Activated T-cell treated with anti-CD3 and anti-CD28 coated beads, Interleukin-2, amount 50 U/mL, for 1 hour (primary cell): ENCODE measurements at places on chromosomes 5 and 9.

DNA sequence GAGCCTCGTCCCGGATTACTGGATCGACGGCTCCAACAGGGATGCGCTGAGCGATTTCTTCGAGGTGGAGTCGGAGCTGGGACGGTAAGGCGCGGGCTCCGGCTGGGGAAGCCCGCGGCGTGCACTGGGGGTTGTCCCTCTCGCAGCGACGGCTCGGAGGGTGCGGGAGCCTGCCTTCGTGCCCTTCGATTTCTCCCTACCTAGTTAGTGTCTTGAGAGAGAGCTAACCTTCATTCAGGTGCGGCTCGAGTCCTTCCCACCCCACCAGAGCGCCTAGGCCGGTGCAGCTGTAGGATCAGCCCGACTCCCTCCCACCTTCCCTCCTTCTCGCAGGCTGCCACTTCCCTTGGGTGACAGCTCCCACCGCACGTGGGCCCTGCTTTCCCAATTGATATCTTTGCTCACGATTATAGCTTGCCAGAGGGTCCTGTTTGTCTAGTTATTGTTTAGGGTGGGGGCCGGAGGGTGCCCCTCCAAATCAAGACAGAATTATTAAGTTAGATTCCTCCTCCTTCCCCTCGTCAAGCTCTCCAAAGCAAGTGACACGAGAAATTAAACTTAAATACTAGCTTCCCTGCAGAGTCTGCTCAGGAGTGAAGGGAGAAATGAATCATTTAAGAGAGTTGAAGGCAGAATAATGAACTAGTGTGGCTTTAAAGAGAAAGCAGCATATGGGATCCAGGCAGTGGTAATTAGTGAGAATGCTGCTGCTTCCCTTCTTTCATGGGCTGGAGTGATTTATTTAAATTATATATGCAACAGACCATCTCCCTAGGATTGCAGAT lies 569 bp downstream of the CAMK4 start:
- no peak for DNase-seq

DNA sequence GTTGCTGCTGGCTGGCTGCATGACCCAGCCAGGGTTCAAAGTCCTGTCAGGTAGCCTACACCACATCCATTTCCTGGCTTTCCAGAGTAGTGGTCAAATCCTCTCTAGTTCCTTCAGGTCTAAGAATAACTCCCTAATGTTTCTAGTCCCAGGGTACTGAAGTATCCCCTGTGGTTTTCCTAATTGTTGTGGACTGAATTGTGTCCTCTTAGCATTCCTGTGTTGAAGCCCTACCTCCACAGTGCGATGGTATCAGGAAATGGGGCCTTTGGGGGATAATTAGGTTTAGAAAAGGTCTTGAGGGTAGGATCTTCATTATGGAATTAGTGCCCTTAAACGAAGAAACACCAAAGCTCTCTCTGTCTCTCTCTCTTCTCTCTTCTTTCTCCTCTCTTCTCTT lies 191.8 kb upstream of the CCNG1 start:
- no peak for DNase-seq

DNA sequence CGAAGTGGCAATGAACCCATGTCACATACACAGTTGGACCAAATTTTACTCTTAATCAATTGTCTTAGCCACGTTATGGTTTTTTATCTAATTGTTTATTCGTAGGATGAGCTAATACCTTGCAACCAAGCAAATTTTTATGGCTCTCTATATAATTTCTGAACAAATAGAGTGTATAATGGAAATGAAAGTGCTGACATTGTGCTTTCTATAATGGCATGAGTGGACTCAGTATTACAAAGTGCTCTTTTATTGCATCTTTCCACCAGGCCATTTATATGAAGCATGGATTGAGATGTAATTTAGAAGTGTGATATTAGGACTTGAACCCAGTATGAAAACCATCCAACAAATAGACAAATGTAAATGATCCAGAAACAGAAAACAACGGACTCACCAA lies 1096.0 kb downstream of the DTWD2 start:
- no peak for DNase-seq

GRCh38 chr5:138635265-138635664 lies 60.1 kb upstream of the HSPA9 start:
- no peak for DNase-seq

- DNase-seq = no peak
These were observed 94.8 kb downstream of the AOPEP start for GRCh38 chr9:94821098-94821887.

- no peak for DNase-seq
These were observed 10.4 kb downstream of the LRRC8A start for GRCh38 chr9:128892221-128892921.

DNA sequence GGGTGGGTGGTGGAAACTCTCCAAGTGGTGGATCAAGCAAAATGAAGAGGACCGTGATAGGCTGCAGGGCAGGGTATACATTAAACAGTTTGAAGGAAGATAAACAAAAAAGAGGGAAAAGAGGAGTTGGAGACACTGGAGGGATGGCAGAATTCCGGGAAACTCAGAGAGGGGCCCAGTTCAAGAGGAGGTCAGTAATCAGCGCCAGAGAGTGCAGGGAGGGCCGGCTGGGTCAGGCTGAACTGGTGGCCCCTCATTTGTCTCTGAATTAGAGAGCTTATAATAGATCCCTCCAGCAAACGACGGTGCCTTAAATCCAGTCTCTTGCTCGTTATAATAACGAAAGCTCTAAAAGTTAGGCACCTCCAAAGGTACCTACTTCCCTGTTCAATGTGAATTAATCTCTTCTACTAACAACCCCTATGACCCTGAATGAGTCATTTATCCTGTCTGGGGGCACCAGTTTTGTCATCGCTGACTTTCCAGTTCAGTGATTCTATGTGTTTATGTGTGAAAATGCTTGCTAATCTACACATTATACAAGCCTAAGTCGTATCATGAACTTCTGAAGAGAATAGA lies 2.4 kb upstream of the ZSWIM6 start:
- DNase-seq = no peak

DNA sequence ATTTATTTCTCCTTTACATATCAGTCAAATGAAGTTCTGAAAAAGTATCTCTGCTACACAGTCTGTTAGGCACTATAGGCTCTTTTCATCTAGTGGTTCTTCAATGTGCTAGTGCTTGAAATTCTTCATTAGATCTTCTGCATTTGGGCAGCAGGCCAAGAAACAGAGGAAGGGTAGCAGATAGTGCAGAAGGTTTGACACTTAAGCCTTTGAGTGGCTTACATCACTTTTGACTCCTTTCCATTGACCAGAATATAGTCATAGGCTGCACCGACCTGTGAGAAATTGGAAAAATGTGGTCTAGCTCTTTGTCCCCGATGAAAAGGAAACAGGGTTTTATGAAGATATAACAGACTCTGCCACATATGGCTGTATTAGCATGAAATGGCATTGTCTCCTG lies 459.5 kb upstream of the PTGER4 start:
- DNase-seq = no peak

DNA sequence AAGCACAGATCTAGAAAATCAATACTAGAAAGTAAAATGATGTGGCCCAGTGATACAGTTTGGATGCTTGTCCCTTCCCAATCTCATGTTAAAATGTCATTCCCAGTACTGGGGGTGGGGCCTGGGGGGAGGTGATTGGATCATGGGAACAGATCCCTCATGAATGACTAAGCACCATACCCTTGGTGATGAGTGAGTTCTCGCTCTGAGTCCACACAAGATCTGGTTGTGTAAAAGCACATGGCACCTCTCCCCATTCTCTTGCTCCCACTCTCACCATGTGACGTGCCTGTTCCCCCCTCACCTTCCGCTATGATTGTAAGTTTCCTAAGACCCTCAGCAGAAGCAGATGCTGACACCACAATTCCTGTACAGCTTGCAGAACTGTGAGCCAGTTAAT lies 234.2 kb upstream of the CDH6 start:
- no peak for DNase-seq

DNA sequence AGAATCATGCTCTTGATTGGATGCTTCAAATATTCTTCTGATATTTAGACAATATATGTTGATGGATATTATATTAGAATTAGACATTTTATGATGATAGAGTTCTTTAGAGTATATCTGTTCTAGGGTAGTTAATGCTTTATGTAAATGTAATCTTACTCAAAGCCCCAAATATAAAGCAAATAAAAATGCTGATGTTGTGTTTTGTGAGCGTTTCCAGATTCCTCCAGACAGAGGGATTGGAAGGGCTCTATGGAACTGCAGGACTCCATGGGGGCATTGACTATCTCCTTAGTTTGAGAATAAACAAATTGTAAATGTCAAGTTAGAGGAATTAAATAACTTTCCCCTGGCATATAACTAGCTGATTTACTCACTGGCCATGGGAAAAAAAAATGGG lies 184.5 kb downstream of the MRPS30 start:
- DNase-seq = no peak

GRCh38 chr9:4508246-4508906 lies 18.1 kb downstream of the SLC1A1 start:
- DNase-seq = no peak

DNA sequence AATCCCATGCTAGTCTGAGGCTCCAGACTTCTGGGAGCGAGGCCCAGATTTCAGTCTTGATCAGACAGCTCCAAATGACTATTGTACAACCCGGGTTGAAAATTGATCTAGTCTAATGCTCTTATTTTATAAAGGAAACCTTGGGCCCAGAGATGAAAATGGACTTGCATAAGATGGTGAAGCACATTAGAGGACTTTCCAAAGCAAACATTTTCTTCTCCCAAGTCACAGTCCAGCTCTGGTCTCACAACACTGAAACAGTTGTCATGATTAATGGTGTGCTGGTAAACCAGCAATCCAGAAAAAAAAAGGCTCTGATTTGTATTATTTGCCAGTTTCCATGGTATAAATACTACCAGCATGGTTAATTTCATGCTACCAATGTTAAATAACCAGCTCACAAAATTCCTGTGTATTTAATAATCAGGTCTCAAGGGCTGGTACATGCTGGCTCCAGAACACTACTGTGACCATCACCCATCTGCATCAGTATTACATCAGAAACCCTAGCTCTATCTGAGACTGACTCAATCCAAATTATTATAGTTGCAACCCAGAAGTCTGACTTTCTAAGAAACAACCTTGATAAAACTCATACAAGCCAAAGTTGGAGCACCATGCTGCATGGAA lies 32.5 kb upstream of the ABLIM3 start:
- no peak for DNase-seq

GRCh38 chr5:74017112-74017511 lies 391.1 kb downstream of the ARHGEF28 start:
- no peak for DNase-seq

DNA sequence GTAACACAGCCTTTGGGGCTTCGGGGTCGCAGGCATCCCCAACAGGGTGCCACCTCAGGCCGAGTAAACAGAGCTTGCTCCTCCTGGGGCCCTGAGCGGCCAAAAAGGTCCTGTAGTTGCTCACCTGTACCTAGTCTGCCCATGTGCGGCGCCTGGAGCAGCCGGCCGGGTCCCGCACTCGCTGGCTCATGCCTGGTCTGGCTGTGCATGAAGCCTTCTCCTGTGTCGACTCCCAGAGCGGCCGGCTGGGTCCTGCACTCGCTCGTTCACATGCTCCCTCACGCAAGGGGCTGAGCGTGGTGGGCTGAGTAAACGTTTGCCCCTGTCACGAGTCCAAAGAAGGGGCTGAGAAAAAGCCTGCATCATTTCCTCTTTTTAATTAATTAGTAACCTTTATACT lies 162.4 kb upstream of the TUT7 start:
- DNase-seq = no peak

DNA sequence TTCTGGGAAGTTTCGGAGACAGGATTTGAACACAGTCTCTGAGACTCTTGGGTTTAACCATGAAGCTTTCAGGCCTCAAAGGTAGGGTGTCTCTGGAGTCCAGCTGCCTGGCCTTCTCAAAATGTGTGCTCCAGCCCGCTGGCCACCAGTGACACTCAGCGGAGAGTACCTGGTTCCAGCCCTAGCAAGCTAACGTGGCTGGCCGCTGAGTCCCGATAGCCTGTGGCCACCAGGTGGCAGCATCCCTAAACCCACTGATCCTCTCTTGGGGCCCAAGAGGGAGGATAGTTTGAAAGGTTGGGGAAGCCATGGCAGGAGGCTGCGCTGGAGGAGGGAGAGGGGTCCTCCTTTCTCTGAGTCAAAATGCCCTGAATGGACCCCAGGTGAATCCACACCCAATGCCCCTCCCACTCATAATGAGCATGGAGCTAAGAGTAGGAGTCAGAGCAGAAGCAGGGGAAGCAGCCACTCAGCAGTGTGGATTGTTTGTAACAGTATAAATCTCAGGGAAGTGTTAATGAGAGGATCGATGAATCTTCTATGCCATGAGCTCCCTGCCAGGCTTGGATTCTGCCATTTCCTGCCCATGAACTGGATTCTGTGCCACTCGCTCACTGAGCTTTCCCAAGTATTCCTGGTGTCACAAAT lies 5.4 kb upstream of the TIFAB start:
- peak; percentile 60 for DNase-seq

DNA sequence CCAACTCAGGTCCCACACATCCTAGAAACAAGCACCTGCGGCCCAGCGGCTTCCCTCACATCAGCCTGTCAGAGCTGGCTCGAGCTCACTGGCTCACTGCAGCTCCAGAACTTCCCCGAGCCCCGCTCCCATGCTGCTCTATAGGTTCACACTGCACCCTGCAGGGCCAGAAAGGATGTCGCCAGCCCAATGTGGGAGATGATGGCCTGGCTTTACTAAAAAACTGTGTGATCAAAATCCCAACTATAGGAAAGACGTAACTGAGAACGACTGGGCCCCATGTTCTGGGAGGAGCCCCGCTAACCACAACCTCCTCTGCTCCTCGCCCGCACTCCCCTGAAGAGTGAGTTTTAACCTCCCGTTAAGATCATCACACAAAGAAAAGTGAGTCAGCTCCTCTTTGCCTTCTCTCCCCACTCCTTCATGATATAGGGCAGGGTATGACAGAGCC lies 4.6 kb downstream of the SURF4 start:
- peak; percentile 70 for DNase-seq

GRCh38 chr9:93686127-93686879 lies 109.9 kb downstream of the PHF2 start:
- DNase-seq = no peak

DNA sequence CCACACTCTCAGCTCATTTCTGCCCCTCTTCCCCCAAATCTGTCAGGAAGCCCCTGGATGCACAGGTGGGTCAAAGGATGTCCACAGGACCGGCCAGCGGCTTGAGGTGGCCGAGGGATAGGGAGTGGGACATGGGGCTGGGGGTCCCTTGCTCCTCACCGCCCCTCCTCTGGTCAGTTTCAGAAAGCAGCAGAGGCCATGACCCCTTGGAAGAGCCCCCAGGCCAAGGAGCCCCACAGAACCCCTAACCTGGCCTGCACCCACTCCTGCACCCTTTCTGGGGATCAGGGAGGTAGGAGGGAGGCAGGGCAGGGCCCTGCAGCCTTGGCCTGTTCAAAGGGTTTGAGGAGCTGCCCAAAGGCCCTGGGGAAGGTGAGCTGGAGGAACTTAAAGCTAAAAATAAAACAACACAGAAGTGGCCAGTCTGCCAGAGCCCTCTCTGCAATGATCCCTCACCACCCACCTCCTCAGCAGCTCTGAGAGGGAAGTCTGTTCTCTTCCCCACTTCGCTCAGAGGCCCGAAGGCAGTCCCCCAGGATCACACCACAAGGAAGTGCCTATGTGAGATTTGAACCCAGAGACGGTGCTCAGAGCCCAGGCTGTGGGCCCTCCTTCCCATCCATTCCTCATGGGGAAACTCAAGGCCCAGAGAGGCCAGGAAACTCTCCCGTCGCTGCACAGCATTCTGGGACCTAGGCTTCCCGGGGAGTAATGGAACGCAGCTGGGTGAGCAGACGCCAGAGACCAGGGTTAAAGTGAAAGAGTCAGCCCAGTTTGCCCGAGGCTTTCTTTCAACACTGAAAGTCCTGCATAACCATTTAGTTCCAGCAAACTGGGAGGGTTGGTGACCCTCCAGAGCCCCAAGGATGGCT lies 910 bp downstream of the ENG start:
- no peak for DNase-seq
